Stimulated activated CD8-positive, alpha-beta memory T cell treated with anti-CD3 and anti-CD28 coated beads, Interleukin-4, amount 100 ng/mL, for 1 hour (primary cell): ENCODE measurements at places on chromosomes 3 and 15.

DNA sequence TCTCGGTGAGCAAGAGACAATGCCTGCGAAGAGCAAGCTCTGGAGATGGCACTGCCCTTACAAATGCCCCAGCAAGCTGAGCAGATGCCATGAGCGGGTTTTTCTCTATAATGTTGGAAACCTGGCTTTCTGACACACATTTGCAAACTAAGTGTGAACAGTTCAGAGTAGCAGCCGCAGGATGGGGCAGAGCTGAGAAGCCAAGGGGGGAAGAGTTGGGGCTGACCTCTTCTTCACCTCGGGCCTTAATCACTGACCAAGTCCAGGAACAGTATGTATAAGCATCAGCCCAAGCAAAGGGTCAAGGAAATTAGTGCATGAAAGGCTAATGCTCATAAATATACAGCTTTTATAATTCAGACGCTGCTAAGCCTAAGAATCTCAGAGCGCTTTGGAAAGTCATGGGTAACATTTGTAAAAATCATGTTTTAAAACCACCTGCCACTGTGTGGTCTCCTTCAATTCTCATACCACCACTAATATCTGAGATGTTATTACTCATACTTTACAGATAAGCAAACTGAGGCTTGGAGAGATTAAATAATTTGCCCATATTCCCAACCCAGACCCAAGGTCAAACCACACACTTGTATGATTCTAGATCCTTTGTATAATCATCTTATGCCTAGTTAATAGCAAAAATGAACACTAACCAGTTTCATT is 603.4 kb downstream of the FOXP1 start:
- no peak for DNase-seq

DNA sequence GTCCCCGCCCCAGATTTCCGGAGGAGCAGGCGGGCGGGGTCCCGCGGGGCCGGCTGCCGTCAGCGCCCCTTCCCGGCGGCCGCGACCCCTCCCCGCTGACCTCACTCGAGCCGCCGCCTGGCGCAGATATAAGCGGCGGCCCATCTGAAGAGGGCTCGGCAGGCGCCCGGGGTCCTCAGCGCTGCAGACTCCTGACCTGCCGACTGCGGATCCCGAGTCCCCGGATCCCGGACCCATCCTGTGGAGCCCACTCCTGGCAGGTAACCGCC is at the start of gene TRH:
Gene TRH (plus strand): TSS at position 157 of the 269 bp plus-strand sequence. CDS start 1,097 bp downstream, outside the sequence.
- no peak for DNase-seq

GRCh38 chr3:42220436-42221121 is 45.4 kb downstream of the CCK start:
- no peak for DNase-seq

GRCh38 chr15:63473007-63473748 is 31.2 kb upstream of the USP3 start:
- DNase-seq: no peak

DNA sequence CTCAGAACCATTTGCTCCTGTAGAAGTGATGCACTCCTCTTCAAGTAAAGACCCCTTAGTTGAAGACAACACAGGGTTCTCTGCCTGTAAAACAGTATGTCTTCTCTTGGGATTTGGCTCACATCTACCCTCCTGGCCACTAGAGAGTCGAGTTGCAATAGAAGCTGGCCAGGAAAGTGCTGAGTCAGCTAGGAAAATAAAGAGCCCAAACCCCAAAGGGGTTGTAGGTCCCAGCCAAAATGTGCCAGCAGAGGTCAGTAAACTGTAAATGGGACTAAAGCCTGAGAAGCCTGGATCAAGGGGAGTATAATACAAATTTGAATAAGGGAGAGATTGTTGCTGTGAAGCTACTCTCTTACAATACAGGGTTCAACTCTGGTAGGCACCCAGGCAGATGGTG is 37.2 kb upstream of the THBS1 start:
- no peak for DNase-seq

DNA sequence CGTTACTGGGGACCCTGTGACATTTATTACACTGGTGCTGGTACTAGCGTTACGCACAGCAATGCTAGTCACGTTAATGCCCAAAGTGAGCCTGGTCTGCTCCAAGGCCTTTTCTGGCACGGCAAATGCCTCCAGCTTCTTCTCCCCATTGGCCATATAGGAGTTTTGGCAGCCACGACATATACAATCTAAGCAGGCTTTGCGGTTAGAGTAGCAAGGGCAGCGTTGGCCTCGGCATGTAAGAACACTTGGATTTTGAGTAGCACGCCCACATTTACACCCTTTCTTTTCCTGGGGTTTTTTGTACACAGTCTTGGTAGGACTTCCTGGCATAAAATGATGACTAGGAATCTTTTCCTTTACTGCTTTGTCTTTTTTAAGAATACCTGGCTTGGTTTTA is 44.9 kb downstream of the MSL2 start:
- DNase-seq: no peak

GRCh38 chr3:127694467-127695215 is 21.9 kb downstream of the ABTB1 start:
- DNase-seq: no peak

- no peak for DNase-seq
Observed at GRCh38 chr15:33473005-33473404, 162.2 kb downstream of the RYR3 start.

DNA sequence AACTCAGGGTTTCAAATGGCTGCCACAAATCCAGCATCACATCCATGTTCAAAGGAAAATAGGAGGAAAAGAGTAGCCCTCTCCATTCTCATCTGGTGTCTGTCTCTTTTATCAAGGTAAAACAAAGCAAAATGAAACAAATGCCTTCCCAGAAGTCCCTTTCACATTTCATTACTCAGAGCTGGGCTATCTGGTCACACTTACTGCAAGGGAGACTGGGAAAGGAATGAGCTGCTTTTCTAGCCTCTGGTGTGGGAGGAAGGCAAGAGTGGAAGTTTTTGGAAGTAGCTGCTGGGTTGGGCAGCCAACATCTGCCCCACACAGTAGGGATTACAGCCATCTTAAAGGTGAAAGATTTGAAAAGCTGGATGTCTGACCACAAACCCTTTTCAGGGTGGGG is 51.8 kb downstream of the KLF15 start:
- no peak for DNase-seq

GRCh38 chr3:178680489-178680888 is 144.3 kb downstream of the KCNMB2 start:
- DNase-seq: no peak

DNA sequence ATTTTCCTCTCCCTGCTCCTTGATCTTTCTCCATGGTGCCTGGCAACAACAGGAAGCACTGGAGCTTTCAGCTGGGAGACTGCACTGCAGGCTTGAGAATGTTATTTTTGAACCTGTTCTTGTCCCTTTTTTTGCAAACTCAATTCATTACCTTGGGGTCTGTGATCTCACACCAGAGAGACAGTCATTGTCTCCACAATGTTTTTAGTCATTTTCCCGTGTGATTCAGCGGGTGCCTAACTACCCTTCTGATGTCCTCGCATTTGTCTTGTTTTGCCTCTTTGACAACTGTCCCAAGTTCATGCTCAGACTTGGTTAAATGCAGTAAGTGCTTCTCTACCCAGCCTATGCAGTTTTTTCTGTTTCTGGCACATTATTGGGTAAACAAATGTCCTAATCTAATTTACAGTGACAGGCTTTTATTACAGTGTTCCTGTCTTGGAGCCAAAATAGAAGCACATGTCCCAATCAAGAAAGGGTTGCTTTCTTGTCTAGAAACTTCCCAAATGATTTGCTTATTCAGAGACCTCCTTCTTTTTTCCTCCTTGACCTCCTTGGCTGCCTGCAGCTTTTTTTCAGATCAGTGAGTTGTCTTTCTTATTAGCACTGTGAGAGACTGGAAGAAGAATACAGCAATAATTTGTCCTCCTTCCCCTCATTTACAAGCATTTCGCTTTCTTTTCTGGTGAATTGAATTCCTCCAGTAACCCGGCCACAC is 162.4 kb downstream of the NSUN3 start:
- no peak for DNase-seq

DNA sequence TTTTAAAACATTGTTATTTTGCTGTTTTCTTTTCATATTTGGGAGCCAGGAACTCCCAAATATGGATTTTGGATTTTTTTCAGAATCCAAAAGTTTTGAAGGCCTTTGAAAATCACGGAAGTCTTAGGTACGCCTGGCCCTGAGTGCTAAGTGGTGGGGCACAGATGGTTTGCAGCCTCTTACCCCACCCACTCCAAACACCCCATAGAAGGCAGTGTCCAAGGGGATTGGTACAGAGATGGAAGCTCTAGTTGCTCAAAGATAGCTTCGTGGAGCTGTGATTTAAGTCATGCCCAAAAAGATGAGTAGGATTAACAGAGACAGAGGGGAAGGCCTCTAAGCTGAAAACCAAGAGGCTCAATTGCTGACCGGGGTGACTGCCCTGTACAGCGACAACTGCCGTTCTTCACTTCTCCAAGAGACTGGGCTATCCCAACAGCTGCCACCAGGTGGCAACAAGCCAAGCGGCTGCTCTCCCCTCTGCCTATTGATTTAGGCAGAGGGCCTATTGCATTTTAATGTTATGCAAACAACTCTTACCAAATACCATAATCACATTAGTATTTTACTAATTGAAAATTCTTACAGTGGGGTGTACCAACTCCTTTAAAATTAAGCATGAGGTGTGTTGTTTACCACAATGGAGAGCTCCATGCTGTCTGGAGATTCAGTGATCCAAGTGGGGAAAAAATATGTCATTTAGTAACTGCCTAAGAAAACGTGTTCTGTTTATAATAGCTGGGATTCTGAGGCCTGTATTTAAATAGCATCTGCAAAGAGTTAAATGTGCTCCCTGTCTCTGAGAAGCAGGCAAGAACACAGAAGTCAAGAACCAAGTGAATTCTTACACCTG is 64.0 kb upstream of the C15orf61 start:
- DNase-seq: peak; percentile 62

GRCh38 chr3:119664850-119665379 is 4.5 kb upstream of the POPDC2 start:
- no peak for DNase-seq

DNA sequence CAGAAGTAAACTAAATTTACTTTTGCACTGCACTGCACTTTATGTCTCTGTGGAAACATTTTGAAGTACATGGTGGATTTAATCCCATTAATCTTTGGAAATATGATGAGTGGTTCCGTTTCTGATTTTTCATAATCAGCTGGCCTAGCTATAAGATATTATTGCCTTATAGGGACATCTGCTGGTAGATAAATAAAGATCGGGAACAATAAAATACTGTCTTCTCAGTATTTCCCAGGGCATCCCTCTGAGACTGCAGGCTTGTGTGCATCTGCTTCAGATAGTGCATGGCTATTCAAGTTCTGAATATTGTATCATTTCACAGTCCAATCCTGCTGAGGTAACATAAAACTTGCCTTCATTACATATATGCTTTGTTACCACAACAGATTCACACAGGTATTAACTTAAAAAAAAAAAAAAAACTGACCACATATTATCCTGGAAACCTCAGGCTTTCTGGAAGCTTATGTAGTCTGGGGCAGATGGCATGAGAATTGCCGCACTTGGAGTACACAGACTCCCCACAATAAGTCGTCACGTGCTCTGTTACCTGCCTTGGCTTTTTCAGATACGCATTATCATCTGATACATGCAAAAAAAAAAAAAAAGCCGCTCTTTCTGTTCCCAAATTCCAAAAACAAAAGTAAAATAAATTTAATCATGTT is 330.8 kb upstream of the AGTR1 start:
- DNase-seq: no peak

DNA sequence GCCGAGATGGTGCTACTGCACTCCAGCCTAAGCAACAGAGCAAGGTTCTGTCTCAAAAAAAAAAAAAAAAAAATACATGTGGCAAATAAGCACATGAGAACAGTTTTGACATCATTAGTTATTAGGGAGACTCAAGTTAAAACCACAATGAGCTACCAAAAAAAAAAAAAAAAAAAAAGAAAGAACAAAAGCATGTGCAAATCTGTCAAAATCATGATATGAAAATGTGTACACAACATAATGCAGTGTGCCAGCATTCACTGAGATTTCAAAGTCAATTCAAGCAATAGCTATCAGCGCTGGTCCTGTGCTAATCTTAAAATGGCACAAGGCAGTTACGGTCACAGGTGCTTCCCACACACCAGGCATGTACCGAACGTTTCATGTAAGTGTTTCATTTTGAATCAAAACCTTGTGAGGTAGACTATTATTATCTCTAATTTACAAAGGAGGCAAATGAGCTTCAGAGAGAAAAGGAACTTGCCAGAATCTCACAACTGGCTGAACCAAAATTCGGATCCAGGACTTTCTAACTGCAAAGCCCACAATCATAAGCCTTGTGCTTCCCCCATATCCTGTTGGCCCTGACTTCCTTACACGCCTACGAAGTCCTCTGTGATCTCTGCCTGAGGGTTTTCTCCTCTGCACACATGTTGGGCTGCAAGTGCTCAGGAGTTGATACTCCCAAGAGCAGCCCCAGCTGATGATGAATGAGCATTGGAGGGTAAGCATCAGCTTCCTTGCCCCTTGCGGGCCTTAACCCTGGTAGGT is 200.1 kb upstream of the PROK2 start:
- DNase-seq: no peak

GRCh38 chr3:134425943-134426342 is 51.7 kb upstream of the AMOTL2 start:
- DNase-seq: no peak

DNA sequence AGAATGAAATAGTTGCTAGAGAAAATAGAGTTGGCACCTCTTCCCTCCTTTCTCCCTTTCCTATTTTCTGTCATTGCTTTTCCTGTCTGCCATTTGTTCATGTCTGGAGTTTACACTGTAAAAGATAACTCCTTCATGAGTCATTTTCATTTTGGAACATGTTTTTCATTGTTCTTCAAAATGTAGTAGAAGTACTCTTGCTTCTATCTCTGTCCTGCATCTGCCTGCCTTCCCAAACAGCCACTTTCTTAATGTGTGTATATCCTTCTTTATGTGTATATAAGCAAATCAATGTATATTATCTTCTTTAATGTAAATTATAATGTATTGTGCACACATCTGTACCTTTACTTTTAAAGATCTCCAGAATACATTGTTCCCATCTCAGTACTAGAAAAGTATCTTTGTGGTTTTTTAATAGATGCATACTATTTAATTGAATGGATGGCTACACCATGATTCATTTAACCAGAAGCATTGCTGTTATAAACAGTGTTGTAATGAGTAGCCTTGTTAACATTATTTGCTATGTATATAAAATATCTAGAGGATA is 41.1 kb downstream of the TSC22D2 start:
- no peak for DNase-seq

- DNase-seq: peak; percentile 16
Observed at GRCh38 chr3:52310861-52311575, 5.1 kb upstream of the DNAH1 start.

- DNase-seq: no peak
Observed at GRCh38 chr3:175018946-175019727, 160.0 kb downstream of the NAALADL2 start.

DNA sequence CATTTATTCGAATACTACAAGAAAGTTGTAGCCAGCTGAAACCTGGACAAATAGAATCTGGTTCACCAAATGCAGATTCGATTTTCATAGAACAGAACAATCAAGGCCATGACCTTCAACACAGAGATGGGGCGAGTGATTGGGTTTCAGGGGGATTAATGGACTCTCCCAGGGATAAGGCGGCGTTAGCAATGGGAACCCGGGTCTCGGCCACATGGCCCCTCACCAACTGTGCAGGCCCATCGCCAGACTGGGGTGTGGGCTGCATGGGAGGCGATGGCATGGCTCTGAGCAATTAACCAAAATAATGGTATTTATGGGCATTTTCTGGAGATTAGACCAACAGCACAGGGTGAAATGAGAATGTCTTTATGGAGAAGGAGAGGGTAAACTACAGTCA is 34.2 kb downstream of the VGLL4 start:
- DNase-seq: no peak
